Fibroblast of skin of right quadriceps (primary cell): ENCODE measurements at places on chromosomes 1 and 21.
A peak's percentile ranks its signal among the peaks of the same experiment; 100 is the strongest.

DNA sequence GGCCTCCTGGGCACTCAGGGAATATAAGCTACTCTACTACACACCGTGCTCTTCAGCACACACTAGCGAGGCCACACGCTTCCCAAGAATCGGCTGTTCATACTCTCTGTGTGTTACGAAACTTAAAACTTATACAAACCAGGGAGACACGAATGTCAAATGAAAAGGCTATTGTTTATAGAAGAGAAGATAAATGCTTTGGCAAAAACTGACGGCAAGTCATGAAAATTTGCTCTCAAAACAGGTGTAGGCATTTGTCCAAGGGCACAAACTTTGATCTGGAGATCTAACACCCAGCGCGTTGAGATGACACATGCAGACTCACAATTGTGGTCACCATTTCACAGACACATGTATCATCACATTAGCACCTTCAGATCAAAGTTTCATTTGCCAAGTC lies 46.1 kb downstream of the USP48 start:
- no peak for DNase-seq

- peak; percentile 45 for DNase-seq
These were observed 25.9 kb upstream of the TOR3A start for GRCh38 chr1:179055937-179056336.

- DNase-seq, result no peak
These were observed 159.2 kb downstream of the AGBL4 start for GRCh38 chr1:49864581-49864980.

DNA sequence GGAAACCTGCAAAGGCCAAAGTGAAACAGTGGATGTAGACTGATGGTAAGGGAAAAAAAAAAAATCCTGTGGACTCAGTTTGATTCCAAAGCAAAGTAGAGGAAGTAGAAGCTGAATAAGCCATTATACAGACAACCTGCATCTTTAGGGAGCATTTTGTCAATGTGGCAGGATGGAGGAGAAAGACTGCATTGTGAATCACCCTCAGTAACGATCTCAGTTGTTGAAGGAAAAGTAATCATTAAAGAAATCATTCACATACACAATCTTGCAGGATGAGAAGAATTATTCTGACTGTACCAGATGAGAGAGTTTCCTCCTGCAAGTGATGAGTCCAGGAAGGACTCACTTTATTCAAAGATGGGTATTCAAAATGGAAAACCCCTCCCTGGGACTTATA lies 45.1 kb upstream of the TRIM67 start:
- DNase-seq, result no peak

DNA sequence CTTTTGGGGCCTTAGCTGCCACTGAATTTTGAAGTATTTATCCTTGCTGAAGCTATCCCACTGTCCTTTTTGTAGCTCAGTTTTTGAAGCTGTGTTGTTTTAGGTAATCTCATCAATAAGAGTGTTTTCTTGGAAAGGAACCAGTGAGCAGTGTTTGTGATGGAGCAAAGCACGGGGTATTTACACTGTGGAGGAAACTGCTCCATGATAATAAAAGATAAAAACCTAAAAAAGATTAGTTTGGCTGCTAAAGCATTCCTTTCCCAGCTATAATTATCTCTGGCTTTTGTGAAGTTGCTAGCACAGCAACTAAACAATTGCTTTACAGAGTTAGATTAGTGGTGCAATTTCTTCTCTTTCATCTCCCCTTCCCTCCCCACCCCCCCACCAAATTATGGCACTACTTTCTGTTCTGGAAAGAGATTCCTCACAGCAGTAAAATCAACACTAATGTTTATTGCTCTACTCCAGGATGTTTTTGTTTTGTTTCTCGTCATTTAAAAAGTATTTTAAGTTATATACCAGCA lies 21.5 kb downstream of the SRRM1 start:
- no peak for DNase-seq

- no peak for DNase-seq
These were observed 7.0 kb downstream of the PAFAH2 start for GRCh38 chr1:25990702-25991395.

- DNase-seq, result no peak
These were observed 48.7 kb upstream of the KIRREL1 start for GRCh38 chr1:157944663-157945280.

DNA sequence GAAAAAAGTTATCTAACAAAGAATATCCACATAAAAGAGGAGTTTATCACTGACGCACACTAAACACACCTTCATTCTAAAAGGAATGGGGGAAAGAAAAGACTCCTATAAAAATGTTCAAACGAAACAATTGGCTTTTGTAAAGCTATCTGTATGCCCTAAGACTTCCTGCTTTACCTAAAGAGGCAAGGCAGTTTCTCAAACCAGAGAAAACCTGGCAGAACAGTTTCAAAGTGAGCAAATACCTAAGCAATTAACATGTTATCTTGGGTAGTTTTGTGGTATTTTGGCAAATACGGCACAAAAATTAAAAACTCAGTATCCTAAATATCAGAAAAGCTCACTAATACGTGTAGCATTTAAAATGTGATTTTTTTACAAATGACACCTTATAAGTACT lies 1.9 kb downstream of the PUM1 start:
- no peak for DNase-seq

DNA sequence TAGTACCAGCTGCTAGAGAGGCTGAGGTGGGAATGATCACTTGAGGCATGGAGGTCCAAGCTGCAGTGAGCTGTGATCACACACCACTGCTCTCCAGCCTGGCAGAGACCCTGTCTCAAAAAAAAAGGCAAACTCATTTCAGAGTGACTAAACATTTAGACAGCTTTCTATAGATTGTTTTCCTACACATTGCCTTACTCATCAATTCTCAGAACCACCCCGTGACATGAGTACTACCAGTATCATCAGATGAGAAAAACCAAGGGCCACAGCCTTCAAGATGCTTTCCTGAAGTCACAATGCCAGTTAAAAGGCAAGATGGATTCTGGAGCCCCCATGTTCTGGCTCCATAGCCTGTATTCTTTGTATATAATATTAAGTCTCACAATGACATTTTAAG lies 22.4 kb upstream of the SMPDL3B start:
- no peak for DNase-seq

DNA sequence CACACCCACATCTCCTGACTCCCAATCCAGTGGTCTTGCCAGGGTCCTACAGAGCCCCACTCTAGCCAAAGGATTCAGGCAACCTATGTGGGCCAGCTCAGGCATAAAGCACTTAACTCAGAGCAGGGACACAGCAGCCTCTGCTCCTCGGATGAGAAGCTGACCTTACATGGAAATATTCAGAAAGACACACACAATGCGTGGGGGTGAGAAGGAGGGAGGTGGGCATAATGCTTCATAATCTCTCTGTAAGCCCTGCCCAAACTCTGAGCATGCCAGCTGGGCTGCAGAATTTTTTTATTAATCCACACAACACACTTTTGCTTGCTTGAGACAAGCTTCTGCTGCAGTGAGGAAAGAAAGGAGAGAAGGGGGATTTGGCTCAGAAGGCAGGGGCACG lies 21.6 kb downstream of the KCND3 start:
- no peak for DNase-seq

GRCh38 chr21:36122977-36123376 lies 11.9 kb upstream of the CBR3 start:
- DNase-seq, result no peak

DNA sequence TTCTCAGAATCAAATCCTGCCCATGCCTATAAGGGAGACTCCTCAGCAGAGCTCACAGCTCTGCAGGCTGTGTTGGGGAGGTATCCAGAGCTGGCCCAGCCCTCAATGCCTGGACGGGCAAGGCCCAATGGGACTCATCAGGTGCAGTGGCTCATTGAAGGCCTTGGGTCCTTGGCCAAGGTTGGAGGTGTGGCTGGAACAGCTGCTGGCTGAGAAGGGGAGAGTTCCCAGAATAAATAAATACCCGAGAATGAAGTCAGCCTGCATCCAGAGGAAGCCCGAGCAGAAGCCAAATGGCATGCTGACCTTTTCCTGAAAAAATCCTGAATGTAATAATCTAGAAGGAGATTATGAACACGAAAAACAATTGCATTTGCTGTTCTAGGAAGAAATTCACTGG lies 25.2 kb upstream of the IKBKE start:
- peak; percentile 32 for DNase-seq

DNA sequence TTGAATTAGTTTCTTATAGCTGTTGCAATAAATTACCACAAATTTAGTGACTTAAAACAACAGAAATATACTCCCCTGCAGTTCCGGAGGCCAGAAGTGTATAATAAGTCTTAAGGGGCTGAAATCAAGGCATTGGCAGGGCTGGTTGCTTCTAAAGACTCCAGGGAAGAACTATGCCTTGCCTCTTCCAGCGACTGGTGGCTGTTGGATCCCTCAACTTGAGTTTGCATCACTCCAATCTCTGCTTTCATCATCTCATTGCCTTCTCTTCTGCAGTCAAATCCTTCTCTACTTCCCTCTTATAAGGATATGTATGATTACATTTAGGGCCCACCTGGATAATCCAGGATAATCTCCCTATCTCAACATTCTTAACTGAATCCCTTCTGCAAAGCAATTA lies 19.1 kb upstream of the MED18 start:
- DNase-seq, result no peak

DNA sequence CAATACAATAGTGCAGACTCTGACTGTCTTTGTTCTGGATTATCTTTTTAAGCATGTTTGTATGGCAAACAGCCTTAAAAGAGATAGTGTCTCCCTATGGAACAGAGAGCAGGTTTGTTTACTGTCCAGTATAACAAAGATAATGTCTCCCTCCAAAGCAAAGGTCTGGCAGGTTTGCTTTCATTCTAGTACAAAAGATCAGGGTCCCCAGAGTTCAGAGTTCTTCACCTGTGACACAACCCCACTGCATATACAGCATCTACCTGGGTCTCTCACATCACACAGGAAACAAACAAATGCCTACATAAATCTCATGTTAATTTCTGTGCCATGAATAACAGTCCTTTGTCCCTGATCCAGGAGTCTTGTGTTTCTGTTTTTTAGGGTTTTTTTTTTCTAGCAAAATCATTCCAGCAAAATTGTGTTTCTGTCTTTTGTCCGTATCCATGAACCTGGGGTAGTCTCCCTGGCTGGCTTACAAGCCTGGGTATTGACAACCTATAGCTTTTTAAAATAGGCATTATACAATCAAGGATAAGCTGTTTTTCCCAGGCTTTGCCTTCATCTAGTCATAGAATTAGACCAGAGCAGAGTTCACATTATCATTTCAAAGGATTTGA lies 89.4 kb upstream of the PTBP2 start:
- DNase-seq, result no peak

GRCh38 chr1:228901936-228902681 lies 166.8 kb downstream of the RHOU start:
- DNase-seq, result no peak

GRCh38 chr1:157137408-157138219 lies 581 bp downstream of the ETV3 start:
- no peak for DNase-seq

DNA sequence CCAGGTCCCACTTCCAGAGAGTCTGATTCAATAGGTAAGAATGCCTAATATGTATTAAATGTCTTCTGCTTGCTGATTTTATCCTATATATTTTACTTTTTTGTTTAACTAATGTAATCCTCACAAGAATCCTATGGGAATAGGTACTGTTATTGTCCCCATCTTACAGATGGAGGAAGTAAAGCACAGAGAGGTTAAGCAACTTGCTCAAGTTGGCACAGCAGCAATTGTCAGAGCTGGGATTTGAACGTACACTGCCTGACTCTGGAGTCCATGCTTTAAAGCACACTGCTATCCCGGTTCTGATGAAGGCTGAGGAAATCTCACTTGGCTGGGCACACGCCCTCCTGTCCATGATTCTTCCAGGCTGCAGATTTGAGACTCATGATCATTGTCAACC lies 62.8 kb downstream of the IGSF21 start:
- no peak for DNase-seq

- no peak for DNase-seq
These were observed 58.4 kb upstream of the VCAM1 start for GRCh38 chr1:100661176-100661575.

DNA sequence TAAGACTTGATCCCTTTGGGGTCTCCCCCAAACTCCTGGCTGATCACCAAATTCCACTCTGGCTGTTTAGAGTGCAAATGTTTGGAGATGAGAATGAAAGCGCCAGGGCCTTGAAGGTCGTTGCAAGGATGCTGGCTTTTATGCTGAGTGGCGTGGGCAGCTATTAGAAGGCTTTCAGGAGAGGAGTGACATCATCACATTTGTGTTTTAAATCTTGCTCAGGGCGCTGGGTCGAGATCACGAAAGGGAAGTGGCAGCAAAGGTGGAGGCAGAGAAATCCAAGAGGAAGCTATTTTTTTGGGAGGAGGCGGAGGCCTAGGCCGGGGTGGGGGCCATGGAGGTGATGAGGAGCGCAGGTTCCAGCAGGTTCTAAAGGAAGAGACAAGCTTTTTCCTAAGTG lies 49.3 kb downstream of the PDE9A start:
- no peak for DNase-seq

DNA sequence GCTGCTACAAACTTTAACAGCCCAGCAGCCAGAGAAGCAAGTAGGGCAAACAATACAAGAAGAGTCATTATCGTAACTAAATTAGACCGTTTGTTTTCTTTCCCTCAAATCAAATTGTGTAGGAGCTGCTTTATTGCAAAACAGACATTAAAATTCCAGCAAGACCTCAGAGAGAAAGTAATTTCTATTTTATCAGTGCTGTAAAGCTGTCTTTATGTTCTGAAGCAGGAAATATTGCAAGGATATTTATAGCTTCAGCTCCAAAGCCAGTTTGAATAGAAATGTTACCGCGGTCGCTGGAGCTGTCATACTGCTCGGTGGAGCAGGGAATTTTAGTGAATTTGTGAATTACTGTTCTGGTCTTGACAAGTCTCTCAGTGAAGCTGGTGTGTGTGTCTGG lies 503.8 kb upstream of the PLXNA2 start:
- DNase-seq, result peak; percentile 33

- DNase-seq, result no peak
These were observed 527 bp downstream of the MACO1 start for GRCh38 chr1:25430967-25431881.

GRCh38 chr1:247111259-247111699 lies 7.1 kb upstream of the ZNF669 start:
- DNase-seq, result peak; percentile 5

GRCh38 chr1:197850042-197850441 lies 52.4 kb upstream of the C1orf53 start:
- DNase-seq, result no peak

GRCh38 chr1:162214202-162214601 lies 144.7 kb downstream of the NOS1AP start:
- DNase-seq, result no peak

- DNase-seq, result peak; percentile 13
These were observed 5.5 kb upstream of the FMO2 start for GRCh38 chr1:171179318-171180227.

DNA sequence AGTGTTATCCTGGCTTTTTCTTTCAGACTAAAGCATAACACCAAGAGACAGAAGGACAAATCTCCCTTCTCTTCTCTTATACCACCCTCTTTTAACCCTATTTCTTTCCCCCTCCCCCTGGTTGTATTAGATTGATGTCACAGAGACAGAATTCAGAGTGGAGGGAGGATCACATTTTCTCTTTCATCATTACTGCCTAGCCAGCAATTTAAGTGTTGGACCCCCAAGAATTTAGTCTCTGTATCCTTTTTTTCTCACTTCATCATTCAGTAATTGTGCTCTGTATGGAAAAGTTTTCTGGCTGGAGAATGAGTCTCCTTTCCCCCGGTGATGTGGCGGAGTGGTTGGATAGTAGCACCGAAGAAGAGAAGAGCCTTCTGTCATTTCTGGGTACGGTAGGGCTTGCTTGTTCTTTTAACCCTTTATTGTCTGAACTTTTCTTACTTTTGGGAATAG lies 124.8 kb downstream of the CLEC20A start:
- DNase-seq, result no peak
